ENCODE measurements at places on chromosomes 7 and 10. TPM values are rescaled to one million over a fixed set of nuclear protein-coding genes. Genes with fewer than 3 reads are reported as not detected.

The EFCAB10 gene
- not detected for total RNA-seq

- no peak for DNase-seq
Observed at GRCh38 chr10:109945473-109946177, 22.3 kb upstream of the XPNPEP1 start.

The TET1 gene
- 2.3 TPM for total RNA-seq

GRCh38 chr7:17408904-17409290 lies 110.4 kb downstream of the AHR start:
- DNase-seq = no peak

DNA sequence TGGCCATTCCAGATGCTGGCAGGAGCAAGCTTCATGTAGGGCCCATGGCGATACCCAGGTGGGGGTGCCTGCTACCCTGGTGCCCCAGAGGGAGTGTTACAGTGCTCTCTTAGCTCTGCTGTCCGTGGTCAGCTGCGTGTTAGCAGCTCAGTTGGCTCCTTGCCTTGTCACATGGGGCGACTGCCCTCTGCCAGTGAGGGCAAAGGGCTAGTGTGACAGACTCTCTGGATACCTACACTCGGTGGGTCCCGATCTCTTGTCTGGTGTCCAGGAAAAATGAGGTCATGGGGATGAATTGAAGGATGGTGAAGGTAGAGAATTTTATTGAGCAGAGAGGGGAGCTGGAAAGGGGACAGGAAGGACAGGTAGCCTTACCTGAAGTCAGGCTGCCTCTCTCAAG lies 152.2 kb downstream of the CYP26A1 start:
- DNase-seq = no peak

DNA sequence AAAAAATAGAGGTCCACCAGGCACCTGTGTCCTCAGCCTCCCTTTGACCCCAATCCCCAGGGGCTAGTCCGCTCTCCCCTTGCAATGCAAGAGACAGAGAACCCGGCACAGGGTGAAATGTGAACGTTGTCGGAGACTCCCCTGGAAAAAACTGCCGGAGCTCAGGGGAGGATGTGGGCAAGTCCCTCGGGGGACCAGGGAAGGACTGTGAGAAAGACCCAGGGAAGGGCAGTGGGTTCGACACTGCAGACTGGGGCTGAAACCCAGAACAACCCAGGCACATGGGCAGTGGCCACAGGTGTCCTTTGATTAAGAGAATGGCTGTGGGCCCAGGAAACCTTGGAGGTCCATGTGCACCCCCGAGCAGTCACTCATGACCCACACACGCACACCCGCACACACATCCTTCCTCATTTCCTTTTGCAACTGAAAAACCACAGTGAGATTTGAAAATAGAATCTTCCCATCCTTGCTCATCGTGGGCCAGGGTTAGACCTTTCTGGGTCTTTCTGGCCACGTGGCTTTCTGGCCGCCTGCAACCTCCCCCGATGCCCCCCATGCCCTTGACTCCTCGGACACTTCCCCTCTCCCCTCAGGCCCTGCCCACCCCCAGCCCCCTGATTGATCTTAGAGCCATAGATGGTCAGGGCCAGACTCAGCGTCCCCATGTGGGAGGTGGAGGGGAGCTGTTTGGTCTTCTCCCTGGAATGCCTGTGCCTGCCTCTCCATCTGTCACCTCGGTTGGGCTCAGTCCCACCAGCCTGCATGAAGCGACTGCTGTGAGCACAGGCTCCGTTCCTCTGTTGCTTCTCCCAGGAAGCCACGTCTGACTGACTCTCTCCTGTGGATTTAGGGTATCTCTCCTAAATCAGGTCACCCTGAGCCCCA lies 7.9 kb downstream of the LAT2 start:
- no peak for DNase-seq

The DENND2A gene
- total RNA-seq = 1.4 TPM

Data from Panc1 (cell line).